ENCODE measurements at places on chromosomes 7 and 10. TPM values are rescaled to one million over a fixed set of nuclear protein-coding genes. Genes with fewer than 3 reads are reported as not detected.

Gene AKR1C3
- total RNA-seq: 0.62 TPM

Gene TMEM225B
- 0.31 TPM for total RNA-seq

Gene CNPY1
- total RNA-seq: not detected

Gene UNCX
- total RNA-seq: not detected

Gene SLC16A9
- total RNA-seq: 0.13 TPM

Gene OR2A1
- total RNA-seq: not detected

Gene PON3
- 1.2 TPM for total RNA-seq

Gene ZNF485
- 10.6 TPM for total RNA-seq

Gene NT5C3A
- 29.1 TPM for total RNA-seq

Gene LOXL4
- 17.7 TPM for total RNA-seq

Gene NKX1-2
- total RNA-seq: 0.15 TPM

- peak overlapping the region; percentile 70 for H3K27ac ChIP-seq
- H3K27me3 ChIP-seq: no peaks in the 10 kb centered on the region
- peak overlapping the region; percentile 37 for H3K4me3 ChIP-seq
- peaks cover 13% of the 10 kb centered on the region for H3K4me1 ChIP-seq
- DNase-seq: no peak
These were observed 150.1 kb upstream of the SHH start for GRCh38 chr7:155962191-155962967.

DNA sequence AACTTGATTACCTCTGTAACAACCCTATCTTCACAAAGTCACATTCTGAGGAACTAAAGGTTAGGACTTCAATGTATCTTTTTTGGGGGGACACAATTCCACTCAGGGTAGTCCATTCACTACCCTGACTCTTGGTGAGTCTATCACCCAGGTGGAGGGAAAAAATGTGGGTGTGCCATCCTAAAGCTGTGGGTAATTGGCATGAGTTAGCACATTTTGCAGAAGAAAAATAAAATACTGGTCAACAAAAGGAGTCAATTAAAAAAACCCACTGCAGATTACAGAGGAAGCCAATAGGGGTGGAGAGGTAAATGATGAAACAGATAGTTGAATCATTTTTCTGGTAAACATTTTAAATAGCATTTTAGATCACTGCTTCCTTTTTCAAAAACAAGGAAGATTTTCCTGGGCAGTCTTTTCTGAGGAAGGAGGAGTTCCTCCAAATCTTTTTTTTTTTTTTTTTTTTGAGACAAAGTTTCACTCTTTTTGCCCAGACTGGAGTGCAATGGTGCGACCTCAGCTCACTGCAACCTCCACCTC, 5.1 kb upstream of the BLVRA start:
- no peaks in the 10 kb centered on the region for H3K27me3 ChIP-seq
- no peak overlapping the region for H3K27ac ChIP-seq
- H3K36me3 ChIP-seq: no peaks in the 10 kb centered on the region
- H3K4me3 ChIP-seq: no peak overlapping the region
- H3K4me1 ChIP-seq: no peaks in the 10 kb centered on the region
- DNase-seq: no peak

GRCh38 chr7:30276203-30276900, 8.0 kb upstream of the ZNRF2 start:
- no peak overlapping the region for H3K27ac ChIP-seq
- H3K4me1 ChIP-seq: no peaks in the 10 kb centered on the region
- H3K36me3 ChIP-seq: no peaks in the 10 kb centered on the region

- no peak overlapping the region for H3K4me3 ChIP-seq
- no peaks in the 10 kb centered on the region for H3K27me3 ChIP-seq
- H3K4me1 ChIP-seq: peaks cover 7% of the 10 kb centered on the region
- H3K27ac ChIP-seq: no peak overlapping the region
- no peak for DNase-seq
These were observed 4.6 kb upstream of the PFKFB3 start for GRCh38 chr10:6198171-6198570.

DNA sequence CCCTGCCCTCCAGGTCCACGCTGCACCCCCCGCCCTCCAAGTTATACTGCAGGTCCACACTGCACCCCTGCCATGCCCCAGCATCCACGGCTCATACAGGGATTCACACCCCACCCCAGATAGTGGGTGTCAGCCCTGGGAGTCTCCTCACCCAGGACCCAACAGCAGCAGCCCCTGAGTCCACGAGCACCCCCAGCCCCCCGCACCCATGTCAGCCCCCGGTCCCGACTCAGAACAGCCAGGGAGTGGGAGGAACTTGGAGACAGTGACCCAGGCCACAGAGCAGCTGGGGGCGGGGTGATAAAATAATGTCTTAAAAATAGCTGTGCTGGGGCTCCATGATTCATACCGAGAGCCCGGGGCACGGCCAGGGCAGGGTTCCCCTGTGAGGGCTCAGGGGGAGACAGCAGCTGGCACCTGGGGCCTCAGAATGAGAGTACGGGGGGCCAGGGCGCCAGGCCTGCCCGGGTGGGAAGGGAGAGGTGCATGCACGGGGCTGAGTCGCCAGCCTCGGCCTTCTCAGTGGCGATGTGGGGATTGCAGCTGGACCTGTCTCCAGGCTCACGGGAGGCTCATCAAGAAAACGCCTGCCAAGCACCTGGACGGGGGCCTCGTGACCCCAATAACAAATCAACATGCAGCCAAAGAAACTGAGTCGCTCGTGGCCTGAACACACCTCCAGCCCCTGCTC, 29.8 kb downstream of the ADAP1 start:
- no peak for DNase-seq
- H3K36me3 ChIP-seq: no peaks in the 10 kb centered on the region
- H3K4me3 ChIP-seq: no peak overlapping the region
- peak overlapping the region; percentile 7 for H3K27ac ChIP-seq
- H3K27me3 ChIP-seq: no peaks in the 10 kb centered on the region

DNA sequence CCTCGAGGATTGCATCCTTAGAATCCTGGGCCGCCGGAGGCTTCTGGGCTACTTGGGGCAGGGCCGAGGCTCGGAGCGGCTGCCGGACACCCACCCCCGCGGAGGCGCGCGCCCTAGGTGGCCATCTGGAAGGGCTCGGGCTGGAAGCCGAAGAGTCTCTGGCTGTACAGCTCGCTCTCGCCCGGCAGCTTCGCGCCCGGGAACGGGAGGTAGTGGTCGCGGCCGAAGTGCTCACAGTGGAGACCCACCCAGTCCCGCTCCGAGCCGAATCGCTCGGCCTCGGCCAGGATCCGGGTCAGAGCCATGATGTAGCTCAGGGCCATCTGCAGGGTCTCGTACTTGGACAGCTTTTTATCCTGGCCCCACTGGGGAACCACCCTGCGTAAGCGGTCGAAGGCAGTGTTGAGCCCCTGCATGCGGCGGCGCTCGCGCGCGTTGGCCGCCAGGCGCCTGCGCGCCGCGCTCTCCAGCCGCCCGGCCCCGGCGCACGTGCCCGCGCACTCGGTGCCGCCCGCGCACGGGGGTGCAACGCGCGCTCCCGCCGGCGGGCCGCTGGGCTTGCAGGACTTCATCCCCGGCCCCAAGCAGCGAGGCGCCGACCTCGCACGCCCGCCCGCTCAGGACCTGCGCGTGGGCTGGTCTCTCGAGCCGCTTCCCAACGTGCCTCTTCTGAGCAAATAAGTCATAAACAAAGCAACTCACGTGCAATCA, 652 bp downstream of the ATOH7 start:
- H3K36me3 ChIP-seq: no peaks in the 10 kb centered on the region
- peak overlapping the region; percentile 79 for H3K4me3 ChIP-seq
- H3K27me3 ChIP-seq: no peaks in the 10 kb centered on the region
- peak overlapping the region; percentile 85 for H3K27ac ChIP-seq

- H3K27ac ChIP-seq: peak overlapping the region; percentile 49
- H3K4me1 ChIP-seq: peaks cover 29% of the 10 kb centered on the region
- H3K36me3 ChIP-seq: no peaks in the 10 kb centered on the region
- no peak overlapping the region for H3K4me3 ChIP-seq
These were observed 9.9 kb downstream of the CNNM1 start for GRCh38 chr10:99339077-99339476.

- no peak overlapping the region for H3K4me3 ChIP-seq
- no peaks in the 10 kb centered on the region for H3K27me3 ChIP-seq
- H3K27ac ChIP-seq: no peak overlapping the region
- H3K36me3 ChIP-seq: peaks cover 3% of the 10 kb centered on the region
These were observed 21.1 kb downstream of the SLC29A4 start for GRCh38 chr7:5303591-5304505.

GRCh38 chr10:73645251-73645650, 4.0 kb upstream of the MYOZ1 start:
- H3K4me1 ChIP-seq: no peaks in the 10 kb centered on the region
- no peak overlapping the region for H3K4me3 ChIP-seq
- DNase-seq: no peak
- H3K36me3 ChIP-seq: no peaks in the 10 kb centered on the region
- H3K27me3 ChIP-seq: no peaks in the 10 kb centered on the region

DNA sequence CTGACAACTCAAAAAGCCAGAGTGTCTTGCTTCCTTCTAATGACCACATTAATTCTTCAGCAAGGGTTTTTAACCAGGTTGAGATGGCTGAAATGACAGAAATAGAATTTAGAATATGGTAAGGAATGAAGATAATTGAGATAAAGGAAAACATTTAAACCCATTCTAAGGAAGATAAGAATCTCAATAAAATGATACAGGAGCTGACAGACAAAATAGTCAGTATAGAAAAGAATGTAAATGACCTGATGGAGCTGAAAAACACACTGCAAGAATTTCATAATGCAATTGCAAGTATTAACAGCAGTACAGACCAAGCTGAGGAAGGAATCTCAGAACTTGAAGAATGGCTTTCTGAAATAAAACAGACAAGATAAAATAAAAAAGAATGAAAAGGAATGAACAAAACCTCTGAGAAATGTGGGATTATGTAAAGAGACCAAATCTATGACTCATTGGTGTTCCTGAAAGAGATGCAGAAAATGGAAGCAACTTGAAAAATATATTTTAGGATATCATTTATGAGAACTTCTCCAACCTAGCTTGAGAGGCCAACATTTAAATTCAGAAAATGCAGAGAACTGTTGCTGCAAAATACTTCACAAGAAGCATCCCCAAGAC, 87.1 kb downstream of the SAMD9 start:
- no peaks in the 10 kb centered on the region for H3K36me3 ChIP-seq
- no peak overlapping the region for H3K27ac ChIP-seq
- no peak for DNase-seq
- H3K4me1 ChIP-seq: no peaks in the 10 kb centered on the region

DNA sequence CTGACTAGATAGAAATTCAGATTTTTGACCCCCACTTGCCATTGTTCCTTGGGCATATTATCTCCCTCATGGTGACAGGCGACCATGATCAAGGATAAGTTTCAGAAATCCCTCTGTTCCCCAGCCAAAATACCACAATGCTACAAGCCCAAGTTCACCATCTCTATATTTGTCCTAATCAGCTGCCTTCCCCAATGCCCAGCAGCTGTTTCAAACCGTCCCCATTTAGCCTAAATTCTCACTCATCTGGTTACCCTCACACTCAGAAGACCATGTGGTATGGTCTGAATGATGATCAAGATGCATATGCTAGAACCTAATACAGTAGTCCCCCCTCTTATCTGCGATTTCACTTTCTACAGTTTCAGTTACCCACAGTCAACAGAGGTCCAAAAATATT, 956 bp upstream of the GJC3 start:
- H3K4me1 ChIP-seq: no peaks in the 10 kb centered on the region
- no peaks in the 10 kb centered on the region for H3K36me3 ChIP-seq
- no peak overlapping the region for H3K27ac ChIP-seq
- DNase-seq: no peak
- no peak overlapping the region for H3K4me3 ChIP-seq

- no peak overlapping the region for H3K27ac ChIP-seq
- no peak overlapping the region for H3K4me3 ChIP-seq
- H3K36me3 ChIP-seq: no peaks in the 10 kb centered on the region
- no peaks in the 10 kb centered on the region for H3K4me1 ChIP-seq
- no peak for DNase-seq
- H3K27me3 ChIP-seq: peaks cover 35% of the 10 kb centered on the region
These were observed 84.6 kb downstream of the ICA1 start for GRCh38 chr7:8177109-8177933.

DNA sequence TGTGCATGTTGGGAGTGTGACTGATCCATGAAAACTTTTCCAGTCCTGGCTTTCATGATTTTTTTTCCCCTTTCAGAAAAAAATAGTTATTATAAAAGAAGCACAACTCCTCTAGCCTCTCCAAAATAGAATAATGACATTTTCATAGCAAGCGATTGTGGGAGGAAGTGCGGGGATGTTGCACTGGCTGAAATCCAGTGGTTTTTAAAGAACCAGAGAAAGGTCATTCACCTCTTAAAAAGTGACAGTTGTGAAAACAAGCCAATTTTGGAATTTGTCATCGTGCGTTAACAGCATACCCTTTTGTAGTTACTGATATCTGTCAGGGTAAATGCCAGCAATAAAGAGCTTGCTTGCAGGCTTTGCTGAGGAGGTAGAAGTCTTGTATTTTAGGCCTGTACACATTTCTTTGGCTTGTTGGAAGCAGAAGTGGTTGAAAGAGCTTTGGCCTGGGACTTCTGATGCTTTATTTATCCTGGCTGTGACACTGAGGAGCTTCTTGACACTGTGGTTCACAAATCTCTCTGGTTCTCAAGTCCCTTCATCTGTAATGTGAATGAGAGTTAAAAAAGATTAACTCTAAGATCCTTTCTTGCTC, 545.9 kb downstream of the REEP3 start:
- DNase-seq: no peak
- no peaks in the 10 kb centered on the region for H3K27me3 ChIP-seq
- no peaks in the 10 kb centered on the region for H3K4me1 ChIP-seq

- no peaks in the 10 kb centered on the region for H3K27me3 ChIP-seq
- peaks cover 40% of the 10 kb centered on the region for H3K4me1 ChIP-seq
- H3K36me3 ChIP-seq: no peaks in the 10 kb centered on the region
- no peak overlapping the region for H3K4me3 ChIP-seq
- DNase-seq: peak; percentile 99
These were observed 93.8 kb upstream of the SMNDC1 start for GRCh38 chr10:110398419-110399105.

- no peaks in the 10 kb centered on the region for H3K36me3 ChIP-seq
- H3K4me1 ChIP-seq: no peaks in the 10 kb centered on the region
- no peak for DNase-seq
- H3K27me3 ChIP-seq: no peaks in the 10 kb centered on the region
- no peak overlapping the region for H3K4me3 ChIP-seq
These were observed 402.0 kb upstream of the KLF6 start for GRCh38 chr10:4186849-4187540.

DNA sequence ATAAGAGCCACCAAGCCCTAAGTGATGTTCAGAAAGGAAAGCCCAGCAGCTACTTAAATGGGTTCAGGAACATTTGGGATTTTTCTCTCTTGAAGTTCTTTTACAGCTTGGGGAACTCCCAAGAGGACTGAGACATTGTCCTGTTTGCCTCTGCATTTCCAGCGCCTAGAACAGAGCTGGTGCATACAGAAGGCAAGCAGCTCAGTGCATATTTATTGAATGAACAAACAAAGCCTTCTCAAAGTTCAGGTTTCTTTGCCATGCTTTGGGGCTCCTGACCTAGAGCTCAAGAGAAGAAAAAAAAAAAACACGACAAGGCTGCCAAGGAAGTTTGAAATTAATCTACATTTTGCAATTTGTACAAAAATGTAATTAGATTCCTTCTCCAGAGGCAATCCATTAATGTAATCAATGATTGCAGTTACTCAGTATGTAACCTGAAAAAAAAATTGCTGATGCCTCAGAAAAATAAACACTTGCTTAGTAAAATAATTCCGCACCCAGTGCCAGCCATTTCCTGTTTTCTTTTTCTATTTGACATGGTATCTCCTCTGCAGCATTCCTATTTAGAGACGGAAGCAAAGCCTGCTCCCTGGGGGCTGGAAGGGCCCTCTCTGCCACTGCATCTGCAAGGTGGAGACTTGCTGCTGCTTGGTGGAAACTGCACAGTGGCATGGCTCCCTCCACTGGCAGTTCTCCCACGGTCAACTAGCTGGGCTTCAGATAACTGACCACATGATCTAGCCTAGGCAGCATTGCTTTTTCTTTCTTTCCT, 157.3 kb downstream of the TMEM178B start:
- no peaks in the 10 kb centered on the region for H3K36me3 ChIP-seq
- no peaks in the 10 kb centered on the region for H3K4me1 ChIP-seq
- DNase-seq: no peak

All from Panc1 (cell line).